ENCODE measurements at places on chromosomes 4 and X. TPM values are rescaled to one million over a fixed set of nuclear protein-coding genes. Genes with fewer than 3 reads are reported as not detected.

GRCh38 chr4:16890651-16891050 lies 7.8 kb downstream of the LDB2 start:
- DNase-seq, result peak; percentile 42

DNA sequence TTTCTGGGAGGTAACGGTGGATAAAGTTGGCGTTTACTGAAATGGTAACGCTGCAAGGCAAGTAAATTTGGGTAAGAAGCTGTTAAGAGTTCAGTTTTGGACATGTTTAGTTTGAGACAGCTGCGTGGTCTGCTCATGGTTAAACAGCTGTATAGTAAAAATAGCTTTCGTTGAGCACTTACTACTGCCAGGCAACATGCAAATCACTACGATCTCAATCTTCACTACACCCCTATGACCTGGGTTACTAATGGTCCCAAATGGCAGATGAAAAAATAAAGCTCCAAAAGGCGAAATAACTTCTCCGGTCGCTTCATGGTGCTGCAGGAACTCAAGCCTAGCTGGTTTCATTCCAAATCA lies 22.2 kb downstream of the FABP2 start:
- DNase-seq, result no peak

PDE6B gene
- total RNA-seq, result 16.1 TPM

DNA sequence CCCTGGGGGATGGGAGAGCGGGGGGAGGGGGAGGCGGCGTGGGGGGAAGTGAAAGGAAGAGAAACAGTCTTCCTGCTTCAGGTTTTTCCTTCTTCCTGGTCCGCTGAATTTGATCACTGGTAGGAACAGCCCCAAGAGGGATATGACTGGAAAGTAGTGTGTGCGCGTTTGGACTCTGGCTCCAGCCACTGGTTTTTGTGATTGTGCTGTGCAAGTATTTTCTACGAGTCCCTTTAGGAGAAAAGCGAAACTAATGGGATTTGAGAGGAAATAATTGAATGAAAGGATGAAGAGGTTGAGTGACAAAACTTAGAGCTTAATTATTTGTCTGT lies 836 bp downstream of the PRRG1 start:
- DNase-seq, result no peak

DNA sequence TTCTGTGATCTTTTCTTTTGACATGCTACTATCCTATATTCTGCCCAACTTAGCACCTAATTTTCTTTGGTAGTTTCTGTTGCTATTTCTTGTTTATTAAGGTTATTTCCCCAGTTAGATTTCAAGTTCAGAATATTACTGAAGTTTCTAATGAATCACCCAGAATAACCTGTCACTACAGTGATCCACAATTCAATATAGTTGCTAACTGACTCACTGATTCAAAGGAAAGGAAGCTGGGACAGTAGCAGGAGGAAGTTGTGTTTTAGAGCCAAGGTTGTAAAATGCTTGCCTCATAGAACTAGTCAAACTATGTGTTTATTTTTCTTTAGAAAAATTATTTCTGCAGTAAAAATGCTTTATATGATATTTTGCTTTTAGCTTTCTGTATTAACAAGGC lies 37.4 kb downstream of the PAK3 start:
- DNase-seq, result no peak

AFM gene
- total RNA-seq, result not detected

MAGEA2 gene
- total RNA-seq, result not detected

GRCh38 chr4:47263721-47264120 lies 199.8 kb downstream of the COMMD8 start:
- no peak for DNase-seq

DNA sequence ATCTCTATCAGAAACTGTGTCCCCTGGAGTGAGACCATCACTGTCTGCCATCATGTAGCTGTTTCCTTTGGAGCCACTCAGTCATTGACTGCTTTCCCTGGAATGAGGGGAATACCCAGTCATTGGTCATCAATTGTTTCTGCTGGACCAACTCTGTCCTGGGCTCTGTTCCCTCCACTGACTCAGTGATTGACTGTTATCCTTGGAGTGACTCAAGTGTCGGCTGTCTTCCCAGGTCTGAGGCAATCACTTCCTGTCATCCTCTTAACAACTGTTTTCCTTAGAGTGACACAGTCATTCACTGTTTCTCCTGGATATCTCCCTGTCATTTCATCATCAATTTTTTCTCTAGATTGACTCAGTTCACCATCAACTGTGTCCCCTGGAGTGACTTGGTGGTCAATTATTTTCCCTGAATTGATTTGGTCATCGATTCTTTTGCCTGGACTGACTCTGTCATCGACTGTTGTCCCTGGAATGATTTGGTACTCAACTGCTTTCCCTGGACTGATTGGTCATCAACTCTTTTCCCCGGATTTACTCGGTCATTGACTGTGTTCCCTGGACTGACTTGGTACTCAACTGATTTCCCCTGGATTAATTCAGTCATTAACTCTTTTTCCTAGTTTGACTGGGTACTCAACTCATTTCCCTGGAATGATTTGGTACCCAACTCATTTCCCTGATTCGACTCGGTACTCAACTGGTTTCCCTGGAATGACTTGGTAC lies 327.9 kb upstream of the VCX start:
- no peak for DNase-seq

DNA sequence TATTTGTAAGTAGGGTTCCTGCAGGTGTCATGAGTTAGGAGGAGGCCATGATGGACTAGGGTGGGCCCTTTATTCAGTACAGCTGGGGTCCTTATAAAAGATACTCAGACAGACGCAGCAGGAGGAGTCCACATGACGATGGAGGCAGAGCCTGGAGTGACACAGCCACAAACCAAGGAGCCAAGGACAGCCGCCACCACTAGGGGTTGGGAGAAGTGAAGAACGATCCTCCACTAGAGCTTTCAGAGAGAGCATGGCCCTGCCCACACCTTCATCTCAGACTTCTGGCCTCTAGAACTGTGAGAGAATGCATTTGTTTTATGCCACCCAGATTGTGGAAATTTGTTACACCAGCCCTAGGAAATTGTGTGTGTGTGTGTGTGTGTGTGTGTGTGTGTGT lies 31.1 kb downstream of the JAKMIP1 start:
- DNase-seq, result no peak

DNA sequence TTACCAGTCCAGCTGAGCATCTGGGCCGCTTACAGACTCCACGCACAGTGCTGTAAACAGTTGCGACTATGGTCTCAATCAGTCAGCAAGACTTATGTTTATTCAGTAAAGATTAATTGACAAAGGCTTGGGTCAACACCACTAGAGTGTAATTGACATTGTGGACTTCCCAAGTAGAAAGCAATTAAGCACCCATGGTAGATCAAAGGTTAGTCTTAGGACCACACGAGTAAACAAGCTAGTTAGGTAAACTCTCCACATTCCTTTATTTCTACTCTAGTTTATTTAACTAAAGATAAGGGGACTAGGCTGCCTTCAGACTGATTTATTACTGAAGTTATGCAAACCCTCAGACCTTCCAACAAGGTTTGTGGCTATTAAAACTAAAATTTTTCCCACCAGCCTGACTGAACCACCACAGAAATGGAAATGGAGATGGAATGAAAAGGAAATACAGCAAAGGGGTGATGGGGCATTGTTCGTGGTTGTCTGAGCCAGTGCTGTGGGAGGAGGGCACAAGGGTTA lies 44.2 kb downstream of the MTHFD2L start:
- DNase-seq, result no peak

- DNase-seq, result no peak
These were observed 8.8 kb downstream of the SH3D19 start for GRCh38 chr4:151316645-151317044.

GRCh38 chr4:10180603-10180926 lies 64.0 kb upstream of the WDR1 start:
- no peak for DNase-seq

Data from activated CD8-positive, alpha-beta T cell treated with anti-CD3 and anti-CD28 coated beads, Interleukin-2, amount 10 ng/mL, durations not matched to agents 7 days and 5 days (primary cell).